ENCODE measurements at places on chromosomes 6 and 20.

- no peak for DNase-seq
Measured at GRCh38 chr6:111685526-111685925, 79.8 kb upstream of the TRAF3IP2 start.

GRCh38 chr6:68040780-68041179, 594.3 kb upstream of the ADGRB3 start:
- DNase-seq = no peak

DNA sequence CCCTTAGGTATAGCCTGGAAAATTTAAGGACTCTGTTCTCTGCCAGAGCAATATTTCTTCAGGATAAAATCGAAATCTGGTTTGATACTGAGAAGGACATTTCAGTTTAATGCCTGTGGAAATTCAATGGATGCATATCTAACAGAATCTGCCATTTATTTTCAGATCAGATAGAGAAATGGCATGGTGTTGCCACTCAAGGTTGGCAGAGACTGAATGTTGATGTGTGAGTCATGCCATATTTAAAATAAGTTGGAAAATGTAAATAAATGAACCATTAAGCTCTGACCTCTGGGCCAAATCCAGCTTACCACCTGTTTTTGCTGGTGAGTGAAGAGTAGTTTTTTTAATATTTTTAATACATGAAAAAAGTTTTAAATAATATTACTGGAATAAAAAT, 594.6 kb downstream of the DOK5 start:
- DNase-seq = no peak

GRCh38 chr6:88867841-88868731, 95.3 kb downstream of the RNGTT start:
- DNase-seq = no peak

DNA sequence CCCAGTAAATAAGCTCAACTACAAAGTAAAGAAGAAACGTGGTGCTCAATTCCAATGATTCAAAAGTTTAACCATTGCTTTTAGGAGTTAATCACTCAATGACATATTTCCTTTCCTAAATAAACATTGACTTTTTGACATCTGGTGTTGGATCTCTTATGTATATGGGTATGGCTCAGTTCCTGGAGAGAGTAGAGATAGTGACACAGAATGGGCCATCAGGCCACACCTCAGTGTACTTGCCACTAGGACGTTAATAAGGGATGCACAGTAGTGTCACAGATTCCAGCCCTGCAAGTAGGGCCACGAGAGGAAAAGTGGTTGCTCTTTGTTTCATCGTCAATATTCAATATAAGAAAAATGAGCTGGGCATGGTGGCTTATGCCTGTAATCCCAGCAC, 48.9 kb upstream of the TXNDC5 start:
- no peak for DNase-seq

GRCh38 chr6:160258346-160259142, at the start of gene SLC22A2:
Gene SLC22A2, minus strand, starts transcription at chr6:160258821. Its CDS starts 64 bp downstream, at chr6:160258757.
- no peak for DNase-seq

All from mucosa of descending colon (tissue), 3 donors.